AML-193 (cell line): ENCODE measurements at places on chromosomes 4 and X.
A peak's percentile ranks its signal among the peaks of the same experiment; 100 is the strongest.

GRCh38 chr4:173934201-173934600 is 349.3 kb downstream of the FBXO8 start:
- DNase-seq, result no peak

- DNase-seq, result no peak
Observed at GRCh38 chrX:122218666-122219065, 965.4 kb upstream of the GRIA3 start.

DNA sequence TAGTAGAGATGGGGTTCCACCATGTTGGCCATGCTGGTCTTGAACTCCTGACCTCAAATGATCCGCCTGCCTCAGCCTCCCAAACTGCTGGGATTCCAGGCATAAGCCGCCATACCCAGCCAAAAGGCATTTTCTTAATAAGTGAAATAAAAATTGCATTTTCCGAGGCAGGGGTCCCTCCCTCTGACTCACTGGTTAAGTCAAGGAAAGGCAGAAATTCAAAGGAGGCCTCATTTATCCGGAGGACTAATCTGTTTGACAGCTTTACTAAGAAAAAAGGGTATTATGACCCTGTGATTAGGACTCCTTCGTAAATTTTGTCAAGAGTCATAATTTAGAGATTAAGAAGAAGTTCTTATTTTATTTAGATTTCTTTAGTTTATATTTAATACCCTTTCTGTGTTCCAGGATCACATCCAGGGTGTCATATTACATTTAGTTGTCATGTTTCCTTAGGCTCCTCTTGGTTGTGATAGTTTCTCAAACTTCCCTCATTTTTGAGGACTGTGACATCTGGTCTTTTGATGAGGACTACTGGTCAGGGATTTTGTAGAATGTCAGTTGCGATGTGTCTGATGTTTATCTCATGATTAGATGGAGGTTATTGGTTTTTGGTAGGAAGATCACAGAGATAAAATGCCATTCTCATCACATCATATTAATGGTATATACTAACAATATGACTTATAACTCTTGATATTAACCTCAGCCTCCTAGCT is 753.7 kb upstream of the AMOT start:
- DNase-seq, result no peak

- DNase-seq, result no peak
Observed at GRCh38 chr4:74364652-74365491, at the start of gene EREG. Gene EREG (plus strand): TSS chr4:74365145. CDS start chr4:74365309, 164 bp downstream.

GRCh38 chr4:80678413-80678812 is 342.9 kb downstream of the CFAP299 start:
- no peak for DNase-seq

DNA sequence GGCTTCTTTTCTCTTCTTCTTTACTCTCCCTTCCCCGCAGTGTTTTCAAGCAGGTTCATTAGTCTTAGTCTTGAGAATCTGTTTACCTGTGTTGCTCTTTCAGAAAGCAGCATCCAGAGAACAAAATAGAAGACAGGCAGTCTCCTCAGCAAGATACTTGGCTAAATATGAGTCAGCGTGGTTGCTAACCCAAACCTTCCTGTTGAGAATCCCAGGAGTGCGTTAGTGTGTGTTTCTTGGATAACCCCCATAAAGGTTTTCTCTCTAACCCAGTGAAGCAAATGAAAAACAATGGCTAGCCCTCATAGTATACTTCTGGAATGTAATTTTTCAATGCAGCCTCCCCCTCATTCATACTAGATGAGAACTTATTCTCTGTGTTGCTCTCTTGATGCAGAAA is 41.1 kb downstream of the BMPR1B start:
- DNase-seq, result no peak

DNA sequence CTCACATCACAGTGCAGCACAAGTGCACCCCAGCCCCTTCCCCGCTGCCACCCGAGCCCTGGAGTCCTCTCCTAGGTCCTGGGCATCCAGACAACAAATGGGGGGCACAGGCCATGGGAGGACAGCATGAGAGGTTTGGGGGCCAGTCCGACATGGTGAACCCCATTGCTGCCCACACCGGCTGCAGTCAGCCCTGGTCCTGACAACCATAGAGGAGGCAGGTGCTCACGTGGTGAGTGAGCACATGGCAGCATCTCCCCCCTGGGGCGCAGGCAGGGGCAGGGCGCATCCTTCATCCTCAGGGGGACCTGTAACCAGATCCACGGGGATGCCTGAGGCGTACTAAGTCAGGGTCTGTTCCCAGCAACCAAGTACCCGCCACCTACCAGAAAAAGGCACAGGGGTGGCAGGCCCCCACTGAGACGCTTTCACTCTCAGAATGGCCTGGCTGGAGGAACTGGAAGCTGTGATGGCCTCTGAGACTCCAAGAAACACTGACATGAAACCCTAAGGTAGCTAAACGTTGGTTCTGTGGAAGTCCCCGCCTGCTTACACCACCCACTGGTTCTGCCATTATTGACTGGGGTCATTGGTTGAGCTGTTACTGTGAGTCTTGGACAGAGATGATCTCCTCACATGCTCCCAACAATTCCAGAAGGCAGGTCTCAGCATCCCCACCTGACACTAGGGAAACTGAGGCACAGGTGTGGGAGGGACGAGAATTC is 6.5 kb downstream of the ZFYVE28 start:
- DNase-seq, result no peak

GRCh38 chr4:76584241-76585152 is 149.5 kb downstream of the SHROOM3 start:
- DNase-seq, result no peak

- DNase-seq, result no peak
Observed at GRCh38 chr4:88058295-88058694, 50.9 kb downstream of the PKD2 start.

DNA sequence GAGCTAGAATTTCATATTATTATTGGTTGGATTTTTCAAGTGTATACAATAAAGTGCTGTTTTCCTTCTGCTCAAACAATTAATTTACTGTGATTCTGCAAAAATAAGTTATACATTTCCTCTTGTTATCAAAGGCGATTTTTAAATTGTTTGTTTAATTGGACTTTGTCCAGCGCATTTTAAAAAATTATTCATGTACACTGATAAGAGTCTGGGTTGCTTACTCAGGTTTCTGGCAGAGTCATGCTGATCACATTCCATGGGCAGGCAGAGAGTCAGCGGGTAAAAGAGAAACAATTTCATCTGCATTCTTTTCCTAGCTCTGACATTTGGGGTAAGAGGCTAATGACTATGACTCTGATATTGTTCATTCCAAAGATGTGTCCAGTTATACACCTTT is 8.9 kb downstream of the FAT4 start:
- no peak for DNase-seq

DNA sequence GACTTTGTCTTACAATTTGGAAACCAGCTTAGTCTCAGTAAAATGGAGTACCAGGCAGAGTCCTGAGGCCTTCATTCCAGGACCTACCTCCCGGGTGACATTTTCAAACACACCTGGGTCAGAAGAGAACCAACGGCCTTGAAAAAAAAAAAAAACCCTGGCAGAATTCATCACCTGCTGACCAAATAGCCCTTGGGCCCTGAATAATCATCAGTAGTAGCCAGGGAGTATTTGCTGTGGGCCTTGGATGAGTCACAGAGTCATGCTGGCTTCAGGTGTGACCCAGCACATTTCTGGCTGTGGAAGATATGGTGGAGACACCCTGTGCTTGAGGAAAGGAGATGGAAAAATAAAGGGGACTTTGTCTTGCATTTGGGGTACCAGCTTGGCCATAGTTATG is 92.2 kb downstream of the LPAR4 start:
- DNase-seq, result no peak

GRCh38 chrX:101605146-101605545 is 12.7 kb downstream of the ARMCX6 start:
- no peak for DNase-seq

GRCh38 chr4:132619968-132620367 is 529.1 kb upstream of the PCDH10 start:
- no peak for DNase-seq

DNA sequence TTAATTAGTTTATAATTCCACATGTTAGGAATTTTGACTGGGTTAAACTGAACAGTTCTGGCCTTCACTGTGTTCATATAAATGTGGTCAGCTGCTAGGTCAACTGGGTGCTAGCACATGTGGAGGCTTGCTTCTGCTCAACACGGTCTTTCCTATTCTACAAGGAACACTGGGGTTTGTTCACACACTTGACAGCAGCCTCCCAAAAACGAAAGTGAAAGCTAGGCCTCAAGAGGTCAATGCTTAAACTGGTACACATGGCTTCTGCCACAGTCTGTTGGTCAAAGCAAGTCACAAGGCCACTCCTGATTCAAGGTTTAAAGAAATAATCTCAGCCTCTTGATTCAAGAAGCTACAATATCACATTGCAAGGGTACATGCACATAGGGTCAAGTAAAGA is 126.5 kb downstream of the QDPR start:
- DNase-seq, result no peak

DNA sequence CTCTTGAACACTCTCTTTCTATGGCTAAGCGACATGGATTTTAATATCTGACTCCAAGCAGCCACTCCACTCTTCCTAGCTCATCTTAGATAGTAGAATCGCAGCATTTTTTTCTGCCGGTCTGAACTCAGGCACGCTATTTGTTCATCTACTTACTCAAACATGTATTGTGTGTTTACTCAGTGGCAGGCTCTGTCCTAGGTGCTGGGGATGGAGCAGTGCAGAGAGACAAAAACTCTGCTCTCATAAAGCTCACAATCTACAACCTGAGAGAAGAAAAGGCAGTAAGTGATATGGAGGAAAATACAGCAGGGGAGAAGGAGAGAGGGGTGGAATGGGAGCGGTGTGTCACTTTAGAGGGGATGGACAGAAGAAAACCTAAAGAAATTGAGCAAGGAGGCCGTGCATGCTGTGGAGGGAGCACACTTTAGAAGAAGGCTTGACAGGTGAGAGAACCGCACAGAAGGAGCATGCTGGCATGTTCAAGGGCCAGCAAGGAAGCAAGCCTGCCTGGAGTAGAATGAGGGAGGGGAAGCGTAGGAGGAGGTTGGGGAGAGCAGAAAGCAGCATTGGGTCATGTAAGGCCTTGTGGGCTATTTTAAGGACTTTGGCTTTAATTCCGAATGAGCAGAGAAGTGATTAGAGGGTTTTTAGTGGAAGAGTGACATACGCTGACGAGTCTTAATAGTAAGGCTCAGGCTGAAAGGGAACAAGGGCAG is 132.0 kb downstream of the ANK2 start:
- no peak for DNase-seq

- no peak for DNase-seq
Observed at GRCh38 chr4:165716472-165716871, 156.6 kb upstream of the TLL1 start.

DNA sequence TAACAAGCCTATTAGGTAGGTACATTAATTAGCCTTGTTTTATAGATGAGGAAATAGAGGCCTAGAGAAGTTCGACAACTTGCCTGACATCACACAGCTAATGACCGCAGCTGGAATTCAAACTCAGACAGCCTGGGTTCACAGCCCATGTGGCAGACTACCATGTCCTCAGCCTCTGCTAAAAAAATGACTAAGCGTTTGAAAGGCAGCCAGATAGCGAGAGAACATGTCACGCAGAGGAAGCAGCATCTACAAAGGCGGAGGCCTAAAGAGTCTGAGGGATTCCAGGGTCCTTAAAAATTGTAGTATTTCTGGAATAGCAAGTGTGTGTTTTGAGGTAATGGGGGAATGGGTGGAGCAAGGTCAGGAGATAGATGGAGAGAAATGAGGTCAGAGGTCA is 33.2 kb upstream of the BMP15 start:
- no peak for DNase-seq

- DNase-seq, result no peak
Observed at GRCh38 chr4:148787831-148788477, 345.7 kb upstream of the NR3C2 start.

DNA sequence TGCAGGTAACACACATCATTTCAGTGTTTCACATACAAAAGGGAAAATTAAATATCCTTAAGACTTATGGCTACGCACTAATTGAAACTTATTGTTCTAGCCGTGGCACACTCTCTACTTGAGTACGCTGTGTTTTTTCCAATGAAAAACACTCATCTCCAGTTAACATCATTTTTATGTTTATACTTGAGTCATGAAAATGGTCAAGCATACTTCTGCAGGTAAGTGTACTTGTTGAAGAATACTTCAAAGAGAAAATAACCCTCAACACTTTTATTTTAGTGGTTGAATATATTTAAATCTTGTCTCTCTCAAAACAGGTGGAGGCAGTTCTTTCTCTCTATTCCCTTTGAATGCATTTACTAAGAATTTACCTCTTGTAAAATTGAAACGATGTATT is 538.7 kb upstream of the PCDH7 start:
- DNase-seq, result no peak

GRCh38 chr4:7103607-7104365 is 35.9 kb upstream of the GRPEL1 start:
- DNase-seq, result no peak

DNA sequence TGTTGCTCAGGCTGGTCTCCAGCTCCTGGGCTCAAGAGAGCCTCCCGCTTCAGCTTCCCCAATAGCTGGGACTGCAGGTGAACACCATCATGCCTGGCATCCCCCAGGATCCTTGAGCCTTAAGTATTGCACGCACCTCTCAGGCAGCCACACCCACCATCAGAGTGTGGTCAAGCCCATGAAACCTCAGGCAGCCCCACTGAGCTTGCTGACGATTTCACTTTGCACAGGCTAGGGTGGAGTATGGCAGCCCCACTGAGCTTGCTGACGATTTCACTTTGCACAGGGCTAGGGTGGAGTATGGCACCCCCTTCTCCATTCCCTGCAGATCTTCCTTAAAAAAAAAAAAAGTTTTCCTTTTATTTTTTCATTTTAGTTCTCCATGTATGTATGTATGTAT is 57.2 kb downstream of the RHOXF2B start:
- no peak for DNase-seq

- DNase-seq, result no peak
Observed at GRCh38 chr4:168451331-168451730, 29.0 kb downstream of the DDX60L start.

- no peak for DNase-seq
Observed at GRCh38 chrX:110026099-110026844, 23.4 kb downstream of the TMEM164 start.

GRCh38 chrX:17635231-17635630 is 102.1 kb upstream of the SCML1 start:
- DNase-seq, result no peak

DNA sequence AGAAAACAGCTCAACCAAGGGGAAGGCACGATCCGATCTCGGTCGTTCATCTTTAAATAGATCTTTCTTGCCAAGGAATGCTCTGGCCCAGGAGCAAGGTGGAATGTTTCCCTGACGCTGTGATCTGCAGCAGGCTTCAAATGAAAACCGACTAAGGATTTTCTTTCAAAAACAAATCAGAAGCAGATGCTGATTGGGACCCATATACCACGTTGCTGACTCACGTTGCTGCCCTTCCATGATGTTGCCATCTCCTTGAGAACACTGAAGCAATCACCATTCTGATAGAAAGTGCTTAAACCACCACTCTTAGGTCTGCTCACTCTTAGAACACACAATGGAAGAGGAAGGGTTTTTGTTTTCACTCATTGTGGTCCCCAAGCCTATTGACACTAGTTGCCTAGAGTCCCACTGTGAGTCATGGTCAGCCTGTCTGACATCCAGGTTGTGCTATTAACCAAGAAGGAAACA is 26.1 kb downstream of the LAMTOR3 start:
- no peak for DNase-seq

GRCh38 chr4:128060121-128060698 is 902 bp upstream of the LARP1B start:
- DNase-seq, result peak; percentile 6
